Activated T-cell treated with anti-CD3 and anti-CD28 coated beads, Interleukin-2, amount 50 U/mL, for 4 hours (primary cell): ENCODE measurements at places on chromosomes 4 and X.

- no peak for DNase-seq
Observed at GRCh38 chr4:139802488-139802887, 136.9 kb downstream of the MGST2 start.

GRCh38 chr4:120902925-120903324 lies 19.6 kb downstream of the PRDM5 start:
- DNase-seq: no peak

- DNase-seq: no peak
Observed at GRCh38 chrX:54024350-54024749, 19.9 kb downstream of the PHF8 start.

GRCh38 chrX:100745806-100746537 lies 14.1 kb upstream of the SYTL4 start:
- no peak for DNase-seq

GRCh38 chr4:41542526-41543275 lies 4.7 kb downstream of the LIMCH1 start:
- no peak for DNase-seq

GRCh38 chr4:1758306-1759121 lies 34.6 kb upstream of the FGFR3 start:
- DNase-seq: no peak

DNA sequence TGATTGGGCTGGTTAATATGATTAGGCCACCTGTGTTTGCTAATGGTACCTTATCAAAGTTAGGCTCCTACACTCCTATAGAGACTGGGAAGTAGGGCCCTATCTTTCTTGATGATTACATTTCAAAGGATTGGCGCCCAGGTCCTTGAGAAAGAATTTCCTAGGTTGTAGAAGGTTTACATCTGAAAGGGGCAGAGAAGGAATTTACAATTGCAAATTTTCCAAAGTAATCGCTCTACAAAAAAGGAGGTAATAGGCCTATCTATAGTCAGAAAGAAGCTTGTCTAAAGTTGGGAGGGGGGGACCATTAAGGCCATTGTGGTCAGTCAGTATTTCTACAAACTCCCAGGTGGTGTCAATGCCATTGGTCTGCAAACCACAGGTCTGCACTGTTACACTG lies 638.4 kb downstream of the IL1RAPL1 start:
- no peak for DNase-seq

DNA sequence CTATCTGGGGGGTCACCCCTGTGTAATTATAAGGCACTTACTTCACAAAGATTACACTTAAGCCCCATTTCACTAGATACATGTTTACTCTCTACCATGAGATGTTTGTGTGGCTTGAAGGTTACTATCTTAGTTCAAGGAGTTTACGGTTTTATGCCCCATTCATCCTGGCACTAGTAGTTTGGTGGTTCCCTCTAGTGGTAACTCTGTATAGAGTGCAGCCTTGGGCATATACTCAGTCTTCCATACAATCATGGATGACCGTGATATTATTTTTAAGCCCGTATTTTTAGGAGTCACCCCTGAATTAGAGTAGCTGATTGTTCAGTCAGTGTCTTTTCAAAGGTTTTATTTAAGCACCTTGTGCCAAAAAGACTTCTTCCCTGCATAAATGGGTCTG lies 109.9 kb upstream of the FAM47C start:
- DNase-seq: no peak

DNA sequence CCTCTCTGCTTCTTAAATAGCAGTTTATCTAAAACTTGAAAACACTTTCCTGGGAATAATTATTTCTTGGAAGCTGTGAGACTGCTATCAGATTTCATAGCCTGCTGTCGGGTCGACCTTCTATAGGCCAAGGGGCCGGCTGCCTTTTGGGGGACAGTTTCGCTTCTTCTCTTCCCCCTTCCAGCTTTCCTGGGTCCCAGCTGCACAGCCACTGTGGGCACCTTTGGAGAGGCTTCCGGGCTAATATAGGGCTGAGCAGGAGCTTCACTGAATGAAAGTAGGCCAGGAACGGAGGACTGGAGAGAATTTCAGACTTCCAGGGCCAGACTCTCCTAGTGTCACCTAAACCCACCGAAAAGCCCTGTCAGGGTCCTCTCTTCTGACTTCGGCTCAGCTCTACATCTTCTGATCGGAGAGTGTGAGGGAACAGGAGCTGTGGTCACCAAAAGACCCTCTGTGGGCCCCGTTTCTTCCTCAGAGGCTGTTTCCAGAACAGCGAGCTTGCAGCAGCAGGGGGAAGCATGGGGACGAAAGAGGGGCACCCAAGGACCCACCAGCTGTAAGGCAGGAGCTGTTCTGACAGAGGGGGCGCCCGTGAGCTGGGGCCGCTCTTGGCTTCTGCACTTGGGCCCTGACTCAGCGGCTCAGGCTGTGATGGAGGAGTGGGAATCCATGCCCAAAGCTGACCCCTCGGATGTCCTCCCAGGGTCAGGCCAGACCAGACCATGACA lies 620.6 kb downstream of the BCOR start:
- DNase-seq: peak; percentile 7

DNA sequence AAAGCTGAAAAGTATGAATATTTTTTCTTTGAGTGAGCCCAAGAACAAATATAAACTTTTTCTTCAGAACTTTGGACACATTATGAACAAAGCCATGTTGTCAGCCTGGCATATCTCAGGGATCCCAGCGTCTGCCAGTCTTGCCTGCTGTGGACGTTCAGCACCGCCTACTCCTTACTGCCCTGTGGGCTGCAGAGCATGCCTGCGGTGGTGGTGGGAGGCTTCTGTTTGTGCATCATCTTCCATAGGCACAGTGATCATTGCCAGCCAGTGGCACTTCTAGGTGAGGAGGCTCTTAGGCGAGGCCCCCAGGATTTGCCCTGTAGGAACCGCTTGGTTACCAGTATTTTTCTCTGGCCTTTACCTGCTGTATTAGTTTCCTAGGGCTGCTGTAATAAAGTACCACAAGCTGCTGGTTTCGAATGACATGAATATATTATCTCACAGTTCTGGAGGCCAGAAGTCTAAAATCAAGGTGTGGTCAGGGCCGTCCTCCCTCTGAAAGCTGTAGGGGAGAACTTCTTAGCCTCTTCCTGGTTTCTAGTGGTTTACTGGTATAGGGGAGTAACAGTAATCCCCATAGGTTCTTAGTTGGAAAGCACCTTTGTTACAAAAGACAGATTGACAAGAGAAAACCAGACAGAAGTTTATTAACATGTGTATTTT lies 15.4 kb downstream of the ANXA3 start:
- no peak for DNase-seq

- DNase-seq: no peak
Observed at GRCh38 chrX:84796321-84796720, 207.4 kb upstream of the APOOL start.

DNA sequence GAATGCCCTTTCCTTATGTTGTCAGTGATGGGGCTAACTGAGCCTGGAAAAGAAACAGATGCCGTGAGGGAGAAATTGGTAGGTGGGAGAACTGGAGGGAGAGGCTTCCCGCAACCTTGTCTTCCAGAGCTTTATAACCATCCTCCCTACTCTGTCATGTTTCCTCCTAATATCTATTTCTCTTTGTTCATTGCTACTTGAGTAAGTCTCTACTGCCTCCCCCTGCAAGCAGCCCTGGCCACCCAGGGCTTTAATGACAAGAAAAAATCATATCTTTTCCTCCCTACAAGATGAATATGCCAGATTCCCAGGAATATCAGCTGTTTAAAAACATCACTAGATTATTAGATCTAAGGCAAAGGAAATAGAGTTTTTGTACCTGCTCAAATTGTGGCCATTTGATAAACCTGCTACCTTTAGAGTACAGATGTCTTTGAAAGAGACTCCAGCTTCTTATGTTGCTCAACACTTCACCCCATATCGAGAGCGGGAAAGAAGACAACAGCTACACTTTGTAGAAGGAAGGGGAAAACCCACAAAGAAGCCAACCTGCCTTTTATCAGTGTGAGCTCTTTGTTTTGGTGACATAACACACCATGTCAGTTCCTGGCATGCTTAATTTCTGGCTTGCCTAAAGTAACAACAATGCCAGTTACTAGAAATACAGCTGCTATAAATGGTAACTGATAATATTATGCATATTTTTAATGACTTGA lies 186.6 kb upstream of the LEF1 start:
- no peak for DNase-seq

- DNase-seq: no peak
Observed at GRCh38 chr4:38523054-38523453, 140.9 kb upstream of the KLF3 start.

DNA sequence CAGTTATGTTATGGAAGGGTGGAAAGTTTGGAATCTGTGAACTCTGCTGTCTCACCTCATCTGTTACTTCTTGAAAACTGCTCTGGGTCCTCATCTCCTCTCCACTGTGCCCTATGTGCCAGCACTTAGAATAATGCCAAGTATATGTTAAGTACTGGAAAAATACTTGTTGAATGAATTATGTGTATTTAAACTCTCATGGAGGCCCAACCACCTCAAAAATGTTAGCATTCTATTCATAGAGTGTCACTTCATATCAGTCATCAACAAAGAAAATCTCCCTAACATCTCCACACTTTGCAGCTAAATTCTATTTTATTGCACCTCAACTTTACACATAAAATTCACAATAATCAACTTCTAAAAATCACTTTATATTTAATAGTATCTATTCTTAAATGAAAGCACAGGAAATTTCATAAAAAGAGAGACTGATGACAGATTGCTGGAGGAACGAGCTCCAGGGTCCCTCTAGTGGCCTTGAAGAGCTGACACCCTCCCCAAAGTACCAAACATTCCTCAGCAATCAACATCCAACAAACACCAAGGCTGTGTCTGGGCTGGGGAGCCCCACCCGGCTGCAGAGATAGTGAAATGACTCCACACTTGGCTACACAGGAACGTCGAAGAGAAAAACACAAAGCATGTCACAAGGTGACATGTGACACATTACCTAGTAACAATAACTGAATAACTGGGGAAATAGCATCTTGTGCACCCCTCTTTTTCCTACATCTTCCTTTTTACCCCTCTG lies 45.8 kb downstream of the SLC39A8 start:
- peak; percentile 4 for DNase-seq

GRCh38 chrX:13164611-13165010 lies 120.2 kb upstream of the FAM9C start:
- no peak for DNase-seq

- DNase-seq: no peak
Observed at GRCh38 chrX:133541021-133541420, 125.7 kb upstream of the GPC4 start.

- DNase-seq: no peak
Observed at GRCh38 chr4:150023489-150023888, 54.8 kb upstream of the DCLK2 start.

GRCh38 chrX:101906136-101906796 lies 25.6 kb downstream of the ZMAT1 start:
- no peak for DNase-seq

- no peak for DNase-seq
Observed at GRCh38 chr4:2297606-2298531, 36.0 kb upstream of the MXD4 start.

DNA sequence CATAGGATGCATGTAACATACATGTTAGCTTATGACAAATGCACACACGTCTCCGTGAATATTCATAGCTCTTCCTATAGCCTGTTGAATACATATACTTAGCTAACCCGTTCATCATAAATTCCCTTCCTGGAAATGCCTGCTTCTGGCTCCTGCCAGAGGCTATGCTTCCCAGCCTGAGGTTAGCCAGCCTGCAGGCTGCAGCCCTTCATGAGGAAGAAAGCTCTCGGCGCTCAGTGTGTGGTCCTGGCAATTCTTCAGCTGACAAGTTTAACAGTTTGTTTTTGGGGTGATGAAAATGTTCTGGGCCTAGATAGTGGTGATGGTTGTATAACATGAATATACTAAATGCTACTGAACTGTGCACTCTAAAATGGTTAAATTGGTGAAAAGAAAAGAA lies 48.8 kb upstream of the MAN2B2 start:
- DNase-seq: no peak

DNA sequence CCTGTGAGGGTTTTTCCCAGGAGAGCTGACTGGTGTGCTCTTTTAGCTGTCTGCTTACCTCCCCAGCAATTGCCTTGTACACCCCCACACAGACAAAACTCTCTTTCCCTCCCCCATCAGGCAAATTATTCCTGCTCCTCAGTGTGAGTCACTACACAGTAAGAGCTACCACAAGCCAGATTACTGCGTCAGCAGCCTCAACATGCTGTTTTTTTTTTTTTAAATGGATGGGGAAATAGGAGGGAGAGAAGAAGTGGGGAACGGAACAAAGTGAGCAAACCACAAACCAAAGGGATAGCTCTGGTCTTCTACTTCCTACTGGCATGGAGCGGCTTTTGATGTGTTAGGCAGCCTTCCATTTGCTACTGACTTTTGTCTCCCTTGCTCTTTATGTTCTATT lies 107.5 kb upstream of the ACSL4 start:
- DNase-seq: no peak

DNA sequence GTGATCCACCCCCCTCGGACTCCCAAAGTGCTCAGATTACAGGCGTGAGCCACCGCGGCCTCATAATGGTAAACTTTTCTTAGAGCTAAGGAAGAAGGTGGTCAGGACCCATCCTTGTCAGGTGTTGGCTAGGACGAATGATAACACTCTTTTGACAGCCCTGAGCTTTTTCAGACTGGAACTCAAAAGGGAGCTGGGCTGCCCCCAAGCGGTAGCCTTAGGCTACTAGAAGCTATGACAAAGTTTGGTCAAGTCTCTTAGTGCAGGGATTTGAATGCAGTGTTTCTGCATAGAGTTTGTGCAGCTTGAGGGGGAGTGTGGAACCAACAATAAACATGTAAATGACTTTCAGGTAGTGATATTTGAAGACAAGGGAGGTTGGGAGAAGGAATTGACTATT lies 11.8 kb upstream of the HSD17B10 start:
- peak; percentile 29 for DNase-seq

DNA sequence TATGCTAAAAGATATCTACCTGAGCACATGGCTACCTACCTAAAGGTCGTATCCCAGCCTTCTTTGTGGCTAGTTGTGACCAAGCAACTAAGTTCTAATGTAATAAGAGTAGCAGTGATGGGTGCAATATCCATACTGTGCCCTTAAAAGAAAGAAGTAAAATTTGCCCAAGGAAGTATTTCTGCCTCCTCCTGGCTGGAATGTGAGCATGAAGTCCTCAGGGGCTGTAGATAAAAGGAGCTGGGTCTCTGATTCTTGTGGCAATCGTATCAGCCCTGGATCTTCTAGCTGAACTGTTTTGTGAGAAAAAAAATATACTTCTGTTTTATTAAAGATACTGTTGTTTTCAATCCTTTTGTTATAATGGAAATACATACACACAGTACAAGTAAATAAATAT lies 217.4 kb downstream of the GPAT3 start:
- no peak for DNase-seq

DNA sequence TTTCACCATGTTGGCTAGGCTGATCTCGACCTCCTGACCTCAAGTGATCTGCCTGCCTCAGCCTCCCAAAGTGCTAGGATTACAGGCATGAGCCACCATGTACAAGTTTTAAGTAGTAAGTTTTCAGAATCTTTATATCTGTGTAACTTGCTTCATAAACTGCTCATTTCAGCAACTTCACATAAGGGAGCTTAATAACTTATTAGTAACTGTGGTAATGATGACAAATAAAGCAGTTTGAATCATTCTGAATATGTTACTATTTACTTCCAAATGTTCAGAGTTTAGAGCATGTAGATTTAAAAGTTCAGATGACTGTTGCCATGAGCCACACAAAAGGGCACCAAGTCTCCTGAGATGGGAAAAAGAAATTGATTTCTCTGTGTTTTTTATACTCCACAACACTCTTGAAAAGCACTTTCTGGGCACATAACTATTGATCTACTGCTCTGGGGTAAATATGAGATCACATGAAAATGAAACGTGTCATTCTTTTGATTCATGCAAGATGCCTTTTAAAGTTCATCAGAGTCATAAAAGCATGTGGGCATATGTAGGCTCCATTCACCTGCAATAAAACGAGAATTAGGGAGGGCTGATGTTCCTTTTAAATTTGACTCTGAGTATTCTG lies 14.1 kb upstream of the CA5B start:
- no peak for DNase-seq

- no peak for DNase-seq
Observed at GRCh38 chr4:137345597-137345996, 186.7 kb downstream of the PCDH18 start.
